Non-pigmented ciliary epithelial cell (primary cell): ENCODE measurements at places on chromosomes 5 and 9.

DNA sequence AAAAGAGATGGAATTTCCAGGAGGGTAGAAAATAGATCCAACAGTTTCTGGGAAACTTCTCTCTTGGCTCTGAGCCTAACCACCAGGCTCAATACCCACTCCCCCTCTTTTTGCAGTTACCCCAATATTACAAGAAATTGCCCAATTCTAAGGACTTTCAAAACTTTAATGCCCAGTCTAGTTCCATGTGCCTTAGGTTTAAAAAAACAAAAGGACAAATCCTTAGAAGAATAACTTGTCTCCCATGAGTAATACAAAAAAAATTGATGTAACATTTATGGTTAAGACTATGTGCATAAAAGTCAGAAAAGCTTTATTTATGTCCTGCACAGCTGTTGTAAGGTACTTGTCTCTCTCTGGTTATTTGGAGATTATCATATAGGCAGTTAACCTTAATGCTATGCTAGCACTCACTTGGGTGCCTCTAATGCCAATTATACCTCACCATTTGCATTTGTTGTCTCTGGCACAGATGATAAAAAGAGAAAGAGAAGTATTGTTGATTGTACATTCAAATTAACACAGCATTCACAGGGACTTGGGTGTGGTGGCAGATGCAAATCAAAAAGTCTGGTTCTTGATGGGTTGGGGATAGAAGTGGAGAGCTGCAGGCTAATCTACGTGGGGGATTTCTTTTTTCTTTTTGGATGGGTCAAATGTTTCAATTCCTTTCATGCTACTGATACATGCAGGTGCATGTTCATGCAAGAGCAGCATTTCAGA is 159.4 kb downstream of the PIK3R1 start:
- DNase-seq = no peak

DNA sequence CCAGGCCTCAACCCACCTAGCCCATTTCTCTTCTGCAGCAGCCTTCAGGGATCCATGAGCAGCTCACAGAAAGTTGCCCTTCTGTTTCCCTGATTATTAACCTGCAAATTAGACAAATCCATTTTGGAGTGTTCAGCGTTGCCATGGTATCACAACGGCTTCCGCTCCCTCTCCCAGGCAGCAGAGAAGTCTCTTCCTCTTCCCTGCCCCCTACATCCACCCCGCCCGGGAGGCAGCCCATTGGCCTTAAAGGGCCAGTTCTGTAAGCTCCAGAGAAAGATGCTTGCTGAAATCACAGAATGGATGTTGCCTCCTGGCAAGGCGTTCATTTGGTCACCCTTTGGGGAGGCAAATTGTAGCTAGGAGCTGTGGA is 47.7 kb upstream of the BOD1 start:
- no peak for DNase-seq

DNA sequence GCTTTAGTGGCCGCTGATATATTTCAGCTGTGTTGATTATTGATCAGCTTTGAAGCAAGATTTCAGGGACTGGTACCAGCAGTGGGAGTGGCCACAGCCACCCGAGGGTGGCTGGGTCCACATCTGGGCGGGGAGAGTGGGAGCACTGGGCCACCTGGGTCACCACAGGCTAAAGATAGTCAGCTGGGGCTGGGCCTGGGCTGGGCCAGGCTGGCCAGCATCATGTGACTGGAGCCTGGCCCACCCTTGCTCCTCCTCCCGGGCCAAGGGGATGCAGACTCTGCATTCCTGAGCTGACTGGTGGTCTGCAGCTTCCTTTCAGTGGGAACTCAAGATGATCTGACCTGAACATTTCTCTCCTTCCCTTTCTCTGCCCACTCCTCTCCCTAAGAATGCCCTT is 27.1 kb downstream of the LARP1 start:
- DNase-seq = no peak

- no peak for DNase-seq
Measured at GRCh38 chr5:431001-431710, 11.8 kb upstream of the EXOC3 start.

DNA sequence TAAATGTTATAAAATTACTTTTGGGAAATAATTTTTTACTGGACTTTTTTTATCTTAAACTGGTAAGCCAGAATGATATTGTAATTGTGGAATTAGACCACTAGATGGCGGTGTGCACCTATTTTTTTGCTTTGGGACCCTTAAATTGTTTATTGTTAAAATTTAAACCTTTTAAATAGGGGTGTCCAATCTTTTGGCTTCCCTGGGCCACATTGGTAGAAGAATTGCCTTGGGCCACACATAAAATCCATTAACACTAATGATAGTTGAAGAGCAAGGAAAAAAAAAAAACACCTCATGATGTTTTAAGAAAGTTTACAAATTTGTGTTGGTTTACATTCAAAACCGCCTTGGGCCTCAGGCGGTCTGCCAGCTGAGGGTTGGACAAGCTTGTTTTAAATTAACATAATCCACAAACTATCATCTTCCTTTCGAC is 28.4 kb upstream of the GADD45G start:
- DNase-seq = no peak

GRCh38 chr5:147756566-147756965 is 26.0 kb downstream of the JAKMIP2 start:
- DNase-seq = no peak

DNA sequence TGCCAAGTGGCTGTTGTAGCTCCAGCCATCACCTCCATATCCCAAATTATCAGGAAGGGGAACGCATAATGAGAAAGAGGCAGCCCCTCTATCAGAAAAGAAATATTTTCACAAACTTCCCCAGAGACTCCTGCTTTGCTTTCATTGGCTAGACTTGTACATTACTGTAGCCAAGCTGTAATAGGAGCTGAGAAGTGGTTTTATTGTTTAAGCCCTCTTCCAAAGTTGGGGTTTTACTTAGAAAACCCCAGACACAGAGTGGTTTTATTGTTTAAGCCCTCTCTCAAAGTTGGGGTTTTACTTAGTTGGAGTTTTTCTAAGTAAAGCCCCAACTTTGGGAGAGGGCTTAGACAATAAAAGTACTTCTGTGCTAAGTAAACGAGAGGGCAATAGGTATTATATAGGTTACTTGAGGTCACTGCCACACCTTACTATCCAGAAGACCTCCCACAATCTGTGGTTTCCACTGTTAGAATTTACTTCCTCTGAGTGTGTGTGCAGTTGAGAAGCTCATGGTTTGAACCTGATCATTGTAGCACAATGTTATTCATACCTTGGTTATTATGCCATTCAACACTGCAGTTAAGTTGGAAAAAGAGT is 215.7 kb upstream of the OTULINL start:
- DNase-seq = no peak

- DNase-seq = no peak
Measured at GRCh38 chr5:82068723-82069122, 96.9 kb downstream of the ATG10 start.
